Right lobe of liver (tissue), 6 donors: ENCODE measurements at places on chromosomes 7 and 10. TPM values are rescaled to one million over a fixed set of nuclear protein-coding genes. Genes with fewer than 3 reads are reported as not detected.

- no peak for DNase-seq
- H3K4me3 ChIP-seq, result no peak overlapping the region
- no peaks in the 10 kb centered on the region for H3K27me3 ChIP-seq
- no peak overlapping the region for H3K27ac ChIP-seq
- no peaks in the 10 kb centered on the region for H3K36me3 ChIP-seq
These were observed 10.6 kb upstream of the GIMAP4 start for GRCh38 chr7:150556521-150557138.

GRCh38 chr7:9752033-9752432, 1221.6 kb upstream of the PHF14 start:
- no peaks in the 10 kb centered on the region for H3K4me1 ChIP-seq
- H3K4me3 ChIP-seq, result no peak overlapping the region
- no peak overlapping the region for H3K27ac ChIP-seq
- no peak for DNase-seq
- no peaks in the 10 kb centered on the region for H3K27me3 ChIP-seq
- H3K36me3 ChIP-seq, result no peaks in the 10 kb centered on the region

DNA sequence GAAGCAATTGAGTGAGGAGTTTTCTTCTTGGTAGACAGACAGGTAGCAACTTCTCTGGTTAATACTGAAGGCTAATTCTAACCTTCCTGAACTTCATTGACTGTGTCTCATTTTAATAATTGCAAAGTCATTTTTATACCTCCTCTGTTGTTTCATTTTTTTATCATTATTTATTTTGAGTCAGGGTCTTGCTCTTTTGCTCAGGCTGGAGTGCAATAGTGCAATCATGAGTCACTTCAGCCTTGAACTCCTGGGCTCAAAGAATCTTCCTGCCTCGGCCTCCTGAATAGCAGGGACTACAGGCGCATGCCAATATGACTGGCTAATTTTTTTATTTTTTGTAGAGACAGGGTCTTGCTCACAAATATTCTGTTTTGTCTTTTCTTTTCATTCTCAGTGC, 45.4 kb downstream of the APBB1IP start:
- no peaks in the 10 kb centered on the region for H3K4me1 ChIP-seq
- DNase-seq, result no peak
- no peak overlapping the region for H3K4me3 ChIP-seq
- no peaks in the 10 kb centered on the region for H3K36me3 ChIP-seq
- H3K27ac ChIP-seq, result no peak overlapping the region
- no peaks in the 10 kb centered on the region for H3K27me3 ChIP-seq

GRCh38 chr7:107501593-107501992, 31.7 kb downstream of the GPR22 start:
- no peak overlapping the region for H3K4me3 ChIP-seq
- DNase-seq, result no peak
- H3K36me3 ChIP-seq, result no peaks in the 10 kb centered on the region
- H3K27ac ChIP-seq, result no peak overlapping the region

DNA sequence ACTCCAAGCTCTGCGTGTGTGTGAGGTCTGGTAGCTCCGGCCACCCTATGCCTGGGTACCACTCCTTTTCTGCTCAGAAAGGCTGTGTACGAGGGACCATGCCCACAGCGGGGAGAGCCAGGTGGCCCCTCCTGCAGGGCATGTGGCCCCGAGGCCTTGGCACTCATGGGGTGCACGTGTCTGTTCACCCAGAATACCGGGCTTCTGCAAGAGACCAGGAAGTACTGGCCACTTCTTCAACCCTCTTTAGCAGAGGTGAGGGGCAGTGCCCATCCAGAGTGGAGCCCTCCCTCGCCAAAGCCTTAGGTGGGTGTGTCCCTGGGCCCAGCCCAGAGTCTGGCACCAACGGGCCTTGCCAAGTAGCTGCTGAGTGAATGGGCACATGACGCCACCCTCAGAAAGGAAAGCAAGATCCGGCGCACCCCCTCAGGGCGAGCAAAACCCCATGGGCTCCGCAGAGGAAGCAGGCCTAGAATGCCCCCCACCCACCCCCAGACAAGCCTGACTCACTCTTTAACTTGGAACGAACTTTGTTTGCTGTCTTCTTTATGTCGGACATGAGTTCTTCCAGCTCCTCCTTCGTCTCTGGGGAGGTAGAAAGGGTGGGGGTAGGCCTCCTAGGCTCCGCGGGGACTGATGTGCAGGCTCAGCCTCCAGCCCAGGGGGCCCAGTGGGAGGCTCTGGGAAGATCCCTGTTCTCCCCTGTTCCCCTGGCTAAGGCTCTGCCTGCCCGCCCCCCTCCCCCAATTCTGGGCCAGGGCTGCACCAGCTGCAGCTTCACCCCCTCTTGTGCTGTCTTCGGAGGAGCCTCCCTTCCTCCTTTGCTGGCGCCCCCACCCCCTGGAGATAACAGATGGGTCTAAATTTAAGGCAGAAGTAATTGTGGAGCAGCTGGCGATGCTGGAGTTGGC, 14.6 kb downstream of the STX1A start:
- DNase-seq, result no peak
- H3K4me1 ChIP-seq, result no peaks in the 10 kb centered on the region
- H3K27ac ChIP-seq, result no peak overlapping the region
- H3K4me3 ChIP-seq, result no peak overlapping the region
- H3K27me3 ChIP-seq, result no peaks in the 10 kb centered on the region
- no peaks in the 10 kb centered on the region for H3K36me3 ChIP-seq

GRCh38 chr7:23117841-23118240, 12.3 kb downstream of the KLHL7 start:
- DNase-seq, result no peak
- no peak overlapping the region for H3K27ac ChIP-seq
- no peaks in the 10 kb centered on the region for H3K36me3 ChIP-seq
- H3K27me3 ChIP-seq, result no peaks in the 10 kb centered on the region
- H3K4me1 ChIP-seq, result no peaks in the 10 kb centered on the region
- no peak overlapping the region for H3K4me3 ChIP-seq

- no peak overlapping the region for H3K4me3 ChIP-seq
- H3K27ac ChIP-seq, result no peak overlapping the region
- no peaks in the 10 kb centered on the region for H3K36me3 ChIP-seq
- DNase-seq, result no peak
These were observed 240.6 kb downstream of the DGKI start for GRCh38 chr7:137606061-137606674.

GRCh38 chr7:34220506-34221185, 315.3 kb downstream of the BMPER start:
- H3K4me1 ChIP-seq, result no peaks in the 10 kb centered on the region
- no peaks in the 10 kb centered on the region for H3K27me3 ChIP-seq
- no peak overlapping the region for H3K27ac ChIP-seq
- no peak for DNase-seq

- H3K27me3 ChIP-seq, result no peaks in the 10 kb centered on the region
- H3K4me3 ChIP-seq, result no peak overlapping the region
- DNase-seq, result no peak
- no peaks in the 10 kb centered on the region for H3K4me1 ChIP-seq
- no peak overlapping the region for H3K27ac ChIP-seq
- H3K36me3 ChIP-seq, result no peaks in the 10 kb centered on the region
These were observed 27.3 kb upstream of the CALD1 start for GRCh38 chr7:134752006-134752760.

- H3K4me3 ChIP-seq, result no peak overlapping the region
- no peaks in the 10 kb centered on the region for H3K27me3 ChIP-seq
- no peaks in the 10 kb centered on the region for H3K4me1 ChIP-seq
- no peak for DNase-seq
- H3K36me3 ChIP-seq, result no peaks in the 10 kb centered on the region
These were observed 170.5 kb downstream of the CCDC7 start for GRCh38 chr10:32616438-32616837.

- DNase-seq, result no peak
- no peaks in the 10 kb centered on the region for H3K36me3 ChIP-seq
- H3K4me3 ChIP-seq, result no peak overlapping the region
These were observed 195.5 kb downstream of the PRKG1 start for GRCh38 chr10:51269821-51270220.

- no peaks in the 10 kb centered on the region for H3K27me3 ChIP-seq
- DNase-seq, result peak; percentile 71
- peak overlapping the region; percentile 98 for H3K27ac ChIP-seq
These were observed 729 bp downstream of the DNAJB6 start for GRCh38 chr7:157337316-157338149.

DNA sequence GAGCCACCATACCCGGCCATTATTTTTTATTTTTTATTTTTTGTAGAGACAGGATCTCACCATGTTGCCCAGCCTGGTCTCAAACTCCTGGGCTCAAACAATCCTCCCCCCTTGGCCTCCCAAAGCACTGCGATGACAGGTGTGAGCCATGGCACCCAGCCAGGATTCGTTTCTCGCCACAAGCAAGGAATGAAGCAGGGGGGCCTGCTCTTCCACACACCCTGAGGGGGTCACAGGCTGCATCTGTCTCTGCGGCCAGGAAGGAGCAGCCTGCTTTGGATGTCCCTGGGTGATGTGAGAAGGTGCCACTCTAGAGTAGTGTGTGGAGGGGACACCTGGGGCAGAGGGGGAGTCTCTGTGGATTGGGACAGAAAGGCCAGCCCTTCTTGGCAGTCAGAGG, 61.3 kb upstream of the TNRC18 start:
- no peaks in the 10 kb centered on the region for H3K4me1 ChIP-seq
- H3K4me3 ChIP-seq, result no peak overlapping the region
- H3K27me3 ChIP-seq, result no peaks in the 10 kb centered on the region
- no peak for DNase-seq
- no peaks in the 10 kb centered on the region for H3K36me3 ChIP-seq
- H3K27ac ChIP-seq, result no peak overlapping the region

GRCh38 chr7:116601426-116601825, 70.6 kb upstream of the MET start:
- no peak for DNase-seq
- H3K4me1 ChIP-seq, result no peaks in the 10 kb centered on the region
- no peaks in the 10 kb centered on the region for H3K27me3 ChIP-seq
- H3K4me3 ChIP-seq, result no peak overlapping the region
- no peaks in the 10 kb centered on the region for H3K36me3 ChIP-seq

- no peaks in the 10 kb centered on the region for H3K36me3 ChIP-seq
- H3K4me3 ChIP-seq, result no peak overlapping the region
- H3K4me1 ChIP-seq, result no peaks in the 10 kb centered on the region
- no peak for DNase-seq
These were observed 227.4 kb upstream of the SORCS1 start for GRCh38 chr10:107391901-107392300.

DNA sequence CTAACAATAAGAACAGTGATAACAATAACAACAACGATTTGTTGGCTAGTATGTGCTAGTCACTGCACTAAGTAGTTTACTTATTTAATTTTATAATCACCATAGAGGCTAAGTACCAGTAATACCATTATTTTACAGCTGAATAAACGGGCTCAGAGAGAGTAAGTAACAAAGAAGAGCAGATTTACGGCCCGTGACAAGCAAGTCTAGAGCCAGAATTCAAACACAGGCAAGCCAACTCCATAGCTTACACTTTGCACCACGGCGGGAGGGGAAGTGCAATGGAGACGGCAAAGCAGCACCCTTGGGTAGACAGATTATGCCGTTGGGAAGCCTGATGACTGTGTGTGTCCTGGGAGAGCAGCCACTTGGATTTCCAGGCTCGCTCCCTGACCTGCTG, 1.2 kb upstream of the OR6V1 start:
- no peaks in the 10 kb centered on the region for H3K4me1 ChIP-seq
- no peak for DNase-seq
- no peak overlapping the region for H3K27ac ChIP-seq
- no peaks in the 10 kb centered on the region for H3K36me3 ChIP-seq

GRCh38 chr7:94332571-94332970, 62.1 kb upstream of the COL1A2 start:
- H3K4me1 ChIP-seq, result no peaks in the 10 kb centered on the region
- DNase-seq, result no peak
- no peaks in the 10 kb centered on the region for H3K27me3 ChIP-seq
- no peak overlapping the region for H3K4me3 ChIP-seq

The ZNF3 gene
- 10.0 TPM for total RNA-seq

The EPHB4 gene
- total RNA-seq, result 43.7 TPM

The ZNF804B gene
- not detected for total RNA-seq

DNA sequence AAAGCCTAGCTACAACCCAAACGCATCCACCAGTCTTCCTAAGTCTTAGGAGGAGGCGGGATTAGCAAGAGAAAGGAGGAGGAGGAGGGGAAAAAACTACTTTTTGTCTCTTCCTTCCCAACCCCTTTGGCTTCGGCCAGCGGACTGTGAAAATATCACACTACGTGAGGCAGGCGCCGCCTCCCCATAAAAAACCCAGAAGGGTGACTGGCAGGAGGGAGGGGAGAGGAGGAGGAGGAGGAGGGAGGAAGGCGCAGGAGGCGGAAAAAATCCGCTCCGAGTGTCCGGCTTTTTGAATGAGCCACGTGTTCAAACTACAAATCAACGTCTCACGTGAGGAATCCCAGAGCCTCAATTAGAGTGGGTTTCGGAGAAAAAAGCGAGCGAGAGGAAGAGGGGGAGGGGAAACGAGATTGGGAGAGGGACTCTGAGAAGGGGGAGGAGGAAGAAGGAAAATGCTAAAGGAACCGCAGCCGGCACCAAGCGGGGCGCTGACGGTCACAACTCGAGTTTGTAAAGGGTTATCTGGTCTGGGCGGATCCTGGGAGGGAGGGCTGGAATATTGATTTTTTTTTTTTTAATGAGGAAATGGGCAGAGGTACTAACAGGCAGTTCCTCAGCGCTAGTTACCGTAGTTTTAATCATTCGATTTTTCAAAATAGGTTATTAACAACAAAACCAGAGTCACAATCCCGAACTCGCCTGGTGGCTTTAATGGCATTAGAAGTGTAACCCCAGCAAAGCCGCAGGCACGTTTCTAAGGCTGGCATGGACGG, at the start of gene IGF2BP3:
Gene IGF2BP3, minus strand, starts transcription at position 162 of the 776 bp plus-strand sequence. CDS start 381 bp downstream, outside the sequence.
- no peak within 1 kb of the TSS for H3K27ac ChIP-seq
- H3K36me3 ChIP-seq, result no peaks in the 10 kb centered on the region
- H3K4me3 ChIP-seq, result peak within 1 kb of the TSS; percentile 16
- no peak for DNase-seq

DNA sequence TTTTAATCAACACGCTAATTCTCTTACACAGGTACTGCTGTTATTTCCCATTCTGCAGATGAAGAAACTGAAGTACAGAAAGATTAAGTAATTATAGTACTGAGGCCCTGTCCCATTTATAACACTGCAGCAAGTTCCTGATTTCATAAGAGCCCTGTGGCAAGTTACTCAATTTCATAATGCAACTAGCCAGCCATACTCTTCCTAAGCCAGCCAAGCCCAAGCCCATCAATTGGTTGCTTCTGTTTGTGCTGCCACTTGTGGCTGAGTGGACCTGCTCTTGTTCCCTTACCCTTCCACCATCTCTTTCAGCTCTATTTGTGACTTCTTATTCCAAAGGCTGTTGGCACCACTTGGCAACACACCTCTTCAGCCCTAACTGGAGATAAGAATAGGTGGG, 19.7 kb upstream of the PRPF18 start:
- no peaks in the 10 kb centered on the region for H3K4me1 ChIP-seq
- H3K4me3 ChIP-seq, result no peak overlapping the region
- no peak for DNase-seq
- H3K36me3 ChIP-seq, result no peaks in the 10 kb centered on the region

GRCh38 chr10:114714281-114714741, 56.2 kb upstream of the ABLIM1 start:
- peaks cover 1% of the 10 kb centered on the region for H3K4me1 ChIP-seq
- no peaks in the 10 kb centered on the region for H3K36me3 ChIP-seq
- H3K4me3 ChIP-seq, result no peak overlapping the region
- no peak overlapping the region for H3K27ac ChIP-seq

GRCh38 chr10:61878740-61879068, 22.8 kb upstream of the ARID5B start:
- no peaks in the 10 kb centered on the region for H3K27me3 ChIP-seq
- H3K4me1 ChIP-seq, result no peaks in the 10 kb centered on the region
- no peaks in the 10 kb centered on the region for H3K36me3 ChIP-seq

- no peak for DNase-seq
- no peaks in the 10 kb centered on the region for H3K4me1 ChIP-seq
- H3K36me3 ChIP-seq, result no peaks in the 10 kb centered on the region
- no peaks in the 10 kb centered on the region for H3K27me3 ChIP-seq
- no peak overlapping the region for H3K27ac ChIP-seq
These were observed 25.5 kb downstream of the LDB3 start for GRCh38 chr10:86693721-86694369.
